ENCODE measurements at places on chromosomes 2 and 18.

DNA sequence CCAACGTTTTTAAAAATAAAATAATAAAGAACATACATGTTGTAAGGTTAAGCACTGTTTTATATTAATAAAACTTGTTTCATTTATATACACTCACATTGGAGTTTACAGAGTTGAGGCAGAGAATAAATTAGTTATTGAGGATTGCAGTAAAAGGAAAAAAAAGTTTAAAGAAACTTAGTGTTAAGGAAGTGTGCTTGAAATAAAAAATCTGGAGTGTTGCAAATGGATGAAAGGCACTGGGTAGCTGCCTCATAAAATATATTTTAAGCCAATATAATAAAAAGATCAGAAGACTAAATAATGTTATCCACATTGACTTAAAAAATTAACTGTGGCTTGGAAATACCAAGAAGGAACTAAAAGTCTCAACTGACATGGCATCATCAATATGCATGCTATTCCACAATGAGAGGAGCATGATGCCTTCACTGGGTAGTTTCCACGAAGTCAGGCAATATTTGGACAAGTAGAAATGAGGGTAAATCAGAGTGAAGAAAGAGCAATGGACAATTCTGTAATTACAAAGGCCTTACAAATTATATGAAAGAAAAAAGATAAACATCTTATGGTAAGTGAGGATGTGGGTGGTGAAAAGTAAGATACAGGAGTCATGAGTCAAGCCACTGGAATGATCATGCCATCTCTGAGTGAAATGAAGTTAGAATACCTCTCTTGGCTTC is 2.5 kb downstream of the GALNT3 start:
- no peak for DNase-seq

DNA sequence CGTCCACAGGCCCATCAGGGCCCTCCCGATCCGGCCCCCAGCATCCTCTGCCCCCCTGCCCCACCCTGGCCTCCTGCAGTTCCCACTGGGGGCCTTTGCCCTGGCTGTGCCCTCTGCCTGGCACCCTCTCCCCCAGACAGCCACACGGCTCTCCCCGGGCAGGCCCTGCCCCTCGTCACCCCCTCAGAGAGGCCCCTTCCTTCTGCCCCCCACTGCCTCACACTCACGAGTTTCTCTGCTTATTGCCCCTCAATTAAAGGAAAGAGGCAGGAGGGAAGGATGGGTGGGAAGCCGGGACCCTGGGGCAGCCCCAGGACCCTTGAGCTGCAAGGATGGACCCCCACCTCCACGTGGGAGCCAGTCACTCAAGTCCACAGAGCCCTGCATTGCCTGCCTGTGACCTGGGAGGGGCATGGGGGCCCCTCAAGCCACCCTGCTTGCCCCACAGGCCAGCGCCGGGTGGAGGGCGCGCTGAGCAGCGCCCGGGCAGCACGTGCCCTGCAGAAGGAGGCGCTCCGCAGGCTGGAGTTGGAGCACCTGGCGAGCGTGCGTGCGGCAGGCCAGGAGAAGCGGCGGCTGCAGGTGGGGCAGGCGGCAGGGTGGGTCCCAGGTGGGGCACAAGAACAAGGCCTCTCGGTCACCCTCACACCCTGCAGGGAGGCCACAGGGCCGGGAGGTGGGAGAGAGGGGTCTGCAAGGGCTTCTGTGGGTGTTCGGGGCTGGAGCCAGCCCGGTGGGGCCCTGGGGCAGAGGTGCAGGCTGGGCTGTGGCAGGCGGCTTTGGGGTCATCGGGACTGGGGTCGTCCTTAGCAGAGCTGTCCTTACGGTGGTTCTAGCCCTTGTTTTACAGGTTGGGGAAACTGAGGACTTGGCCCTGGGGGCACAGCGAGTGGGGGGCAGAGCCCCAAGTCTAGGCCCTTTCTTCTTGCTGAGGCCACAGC is 30.5 kb upstream of the SNED1 start:
- DNase-seq = no peak

DNA sequence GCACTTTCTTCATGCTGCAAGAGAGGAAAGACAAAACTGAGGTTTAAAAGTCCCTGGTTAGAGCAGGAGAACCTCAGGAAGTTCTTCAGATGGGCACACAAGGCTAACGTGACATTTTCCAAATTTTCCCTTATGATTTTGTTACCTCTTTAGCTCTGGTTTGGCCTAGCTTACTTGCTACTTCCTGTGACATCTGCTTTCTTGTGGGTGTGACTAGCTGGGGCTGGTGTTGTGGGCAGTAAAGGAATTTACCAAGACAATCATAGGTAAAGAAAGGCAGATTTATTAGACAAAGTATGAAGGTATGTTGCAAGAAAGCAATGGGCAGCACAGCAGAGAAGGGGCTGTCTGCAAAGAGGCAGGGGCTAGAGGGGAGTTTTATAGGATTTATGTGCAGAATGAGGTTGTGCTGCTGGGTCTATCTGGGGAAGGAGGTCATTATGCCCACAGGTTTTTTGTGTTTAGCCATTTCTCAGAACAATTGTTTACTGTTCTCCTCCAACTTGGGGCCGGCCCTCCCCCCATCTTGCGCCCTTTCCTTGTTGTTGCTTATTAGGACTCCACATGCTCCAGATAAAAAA is 6.7 kb upstream of the TNP1 start:
- no peak for DNase-seq

GRCh38 chr2:74104839-74105238 is 42.9 kb downstream of the BOLA3 start:
- no peak for DNase-seq

GRCh38 chr18:33741760-33742159 is 163.7 kb downstream of the ASXL3 start:
- DNase-seq = no peak

DNA sequence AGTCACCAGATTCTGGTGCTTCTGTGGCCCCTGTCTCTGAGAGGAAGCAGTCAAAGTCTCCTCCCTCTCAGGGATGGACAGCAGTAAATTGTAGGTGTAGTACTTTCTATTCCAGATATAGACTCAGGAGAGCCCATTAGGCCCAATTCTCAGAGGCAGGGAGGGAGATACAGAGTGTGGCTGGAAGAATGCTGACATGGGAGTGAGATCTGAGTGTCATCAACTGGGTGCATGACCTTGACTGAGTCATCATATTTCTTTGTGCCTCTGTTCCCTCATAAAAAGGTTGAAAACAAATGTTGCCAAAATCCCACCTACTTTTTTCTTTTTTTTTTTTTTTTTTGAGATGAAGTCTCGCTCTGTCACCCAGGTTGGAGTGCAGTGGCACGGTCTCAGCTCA is 506.1 kb downstream of the BCL11A start:
- DNase-seq = no peak

DNA sequence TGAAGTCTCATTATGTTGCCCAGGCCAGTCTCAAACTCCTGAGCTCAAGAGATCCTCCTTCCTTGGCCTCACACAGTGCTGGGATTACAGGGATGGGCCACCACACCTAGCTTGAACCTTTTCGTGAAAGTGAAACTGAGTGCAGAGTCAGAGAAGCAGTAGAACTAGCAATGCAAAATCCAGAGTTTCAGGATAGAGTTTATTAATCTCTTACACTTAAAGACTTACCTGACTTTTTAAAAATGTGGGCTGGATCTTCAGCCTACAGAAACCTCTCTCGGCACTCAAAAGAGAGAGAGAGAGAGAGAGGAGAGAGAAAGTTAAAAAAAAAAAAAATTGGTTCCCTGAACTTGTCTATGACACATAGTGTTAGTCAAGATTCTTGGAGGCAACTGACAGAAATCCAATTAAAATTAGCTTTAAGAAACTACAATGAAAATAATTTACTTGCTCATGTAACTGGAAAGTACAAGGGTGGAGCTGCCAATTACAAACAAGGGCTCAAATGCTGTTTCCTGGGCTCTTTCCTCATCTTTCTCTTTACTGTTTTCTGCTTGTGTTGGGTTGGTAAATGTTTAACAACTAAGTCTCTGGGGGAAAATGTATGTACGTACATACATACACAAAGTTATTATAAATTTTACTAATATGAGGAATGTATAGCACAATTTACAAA is 98.1 kb upstream of the CERS6 start:
- no peak for DNase-seq

- no peak for DNase-seq
Measured at GRCh38 chr2:8394569-8395359, 287.1 kb upstream of the ID2 start.

Measured in T-helper 9 cell (primary cell).